ENCODE measurements at places on chromosomes 1 and 21. TPM values are rescaled to one million over a fixed set of nuclear protein-coding genes. Genes with fewer than 3 reads are reported as not detected.

- DNase-seq: no peak
Measured at GRCh38 chr1:51851882-51852396, 26.6 kb downstream of the NRDC start.

DNA sequence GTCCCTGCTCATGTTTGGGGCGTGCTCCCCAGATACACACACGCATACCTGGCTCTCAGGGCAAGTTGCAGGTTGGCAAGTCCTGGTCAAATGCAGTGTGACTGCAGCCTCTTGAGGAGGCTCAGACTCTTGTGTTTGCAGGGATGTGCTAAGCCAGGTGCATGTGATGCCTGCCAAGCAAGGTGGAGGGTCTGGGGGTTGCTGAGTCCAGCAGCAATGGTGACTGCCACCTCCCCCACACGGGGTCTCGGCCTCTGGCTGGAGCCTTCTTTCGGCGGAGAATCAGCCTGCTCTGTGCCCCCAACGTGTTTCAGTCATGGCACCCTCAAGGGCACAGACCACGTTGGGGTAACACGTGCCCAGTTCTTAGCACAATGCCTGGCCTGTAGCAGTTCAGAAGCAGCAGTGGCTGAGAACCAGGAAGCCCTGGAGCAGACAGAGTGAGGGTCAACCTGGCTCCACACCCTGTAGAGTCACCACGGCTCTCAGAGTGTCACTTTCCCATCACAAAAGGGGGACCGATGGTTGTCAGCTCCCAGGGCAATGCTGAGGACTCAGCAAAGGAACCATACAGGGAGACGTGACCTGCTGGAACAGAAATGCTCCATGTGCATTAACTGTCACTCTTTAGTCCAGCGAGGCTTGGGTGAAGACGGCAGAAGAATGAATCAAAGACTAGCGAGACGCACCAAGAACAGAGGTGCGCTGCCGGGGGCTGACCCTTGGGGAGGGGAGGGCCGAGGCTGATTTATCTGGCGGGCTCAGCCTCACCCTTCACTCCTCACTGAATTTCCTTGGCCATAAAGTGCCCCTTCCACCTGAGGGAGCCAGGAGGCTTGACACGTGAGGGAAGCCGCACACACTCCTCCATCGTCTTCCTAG, 109.0 kb downstream of the PGBD5 start:
- no peak for DNase-seq

DNA sequence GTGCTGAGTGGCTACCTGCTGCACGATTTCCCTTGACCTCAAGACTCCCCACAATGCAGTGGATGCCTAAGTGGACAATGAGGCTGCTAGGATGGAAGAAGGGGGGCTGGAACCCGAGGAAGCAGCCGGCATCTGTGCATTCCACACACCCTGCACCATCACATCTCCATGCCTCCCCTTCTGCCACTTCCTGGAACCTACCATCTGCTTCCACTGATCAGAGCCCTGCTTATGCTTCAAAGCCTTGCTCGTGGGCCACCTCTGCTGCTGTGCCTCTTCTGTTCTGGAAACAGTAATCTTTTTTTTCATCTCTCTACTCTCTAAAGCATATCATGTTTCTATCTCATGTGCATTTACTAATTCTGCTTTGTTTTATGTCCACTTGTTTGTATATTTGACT, 66.2 kb upstream of the WDR26 start:
- no peak for DNase-seq

DNA sequence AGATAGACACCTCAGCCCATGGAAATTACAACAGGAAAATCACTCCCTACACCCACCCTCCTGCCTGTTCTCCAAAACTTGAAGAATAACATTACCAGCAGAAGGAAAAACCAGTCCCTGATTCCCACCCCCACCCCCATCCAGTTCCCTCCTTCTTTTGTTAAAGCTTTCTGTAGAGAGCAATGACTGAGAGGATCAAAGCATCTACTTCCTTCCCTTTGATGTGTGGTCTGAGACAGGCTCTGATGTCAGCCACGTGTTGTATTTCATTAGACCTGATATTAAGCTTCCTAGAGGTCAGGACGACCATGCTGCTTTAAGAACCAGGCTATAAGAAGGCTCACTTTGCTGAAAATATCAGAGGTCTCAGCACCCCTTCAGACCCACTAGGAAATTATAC, 73.9 kb upstream of the HAO2 start:
- DNase-seq: no peak

- DNase-seq: no peak
Measured at GRCh38 chr1:45804669-45804969, 1.2 kb downstream of the MAST2 start.

DNA sequence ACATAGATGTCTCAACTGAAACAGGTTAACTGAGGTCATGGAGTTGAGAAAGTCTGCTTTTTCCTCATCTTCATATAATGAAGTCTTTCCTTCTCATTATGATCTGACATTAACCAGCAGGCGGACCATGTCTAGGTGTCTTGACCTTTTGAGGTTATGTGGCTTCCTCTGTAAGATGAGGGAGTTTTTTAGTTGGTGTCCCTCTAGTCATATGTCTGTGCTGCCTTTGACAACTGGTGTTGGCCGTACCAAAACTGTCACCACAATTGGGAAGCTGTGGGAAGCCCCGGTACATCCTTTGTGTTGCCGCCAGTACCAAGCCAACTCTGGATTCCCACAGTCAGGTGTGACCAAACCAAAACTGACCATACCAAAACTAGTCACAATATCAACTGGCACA, 105.1 kb downstream of the PBX1 start:
- no peak for DNase-seq

GRCh38 chr1:205809469-205809868, 3.5 kb downstream of the SLC41A1 start:
- DNase-seq: no peak

DNA sequence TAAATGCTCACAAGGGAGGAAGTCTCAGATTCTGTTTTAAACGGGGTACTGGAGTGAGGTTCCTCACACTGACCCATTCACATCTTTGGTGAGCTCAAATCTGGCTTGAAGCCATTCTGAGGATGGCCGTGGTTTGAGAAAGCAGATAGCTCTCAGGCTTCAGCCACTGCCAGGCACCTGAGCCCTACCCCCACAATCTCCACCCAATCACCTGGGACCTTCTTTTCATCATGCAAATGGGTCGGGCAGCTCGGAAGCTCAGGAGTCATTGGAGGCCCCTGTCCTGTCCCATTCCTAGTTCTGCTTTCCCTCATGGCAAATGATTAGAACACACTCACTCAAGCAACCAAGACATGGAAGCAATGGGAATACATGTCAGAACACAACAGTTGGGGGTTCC, 141.4 kb upstream of the ETS2 start:
- DNase-seq: no peak

DNA sequence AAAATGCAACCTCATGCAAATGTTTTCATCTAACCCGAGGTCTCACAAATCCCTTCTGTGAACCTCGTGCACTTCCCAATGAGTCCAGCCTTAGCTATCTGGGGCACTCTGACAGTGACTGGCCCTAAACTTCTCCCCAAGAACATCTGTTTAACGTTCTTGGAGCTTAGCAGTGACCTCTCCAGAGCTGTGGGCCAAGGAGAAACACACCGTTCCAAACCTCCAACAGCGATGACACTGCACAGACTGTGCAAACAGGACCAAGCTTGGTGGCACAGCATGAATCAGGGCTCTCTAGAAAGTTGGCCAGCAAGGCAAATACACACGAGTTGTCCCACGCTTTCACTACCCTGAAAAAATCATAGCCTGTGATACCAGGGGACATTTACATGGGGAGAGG, 15.8 kb downstream of the BEND5 start:
- DNase-seq: no peak

- no peak for DNase-seq
Measured at GRCh38 chr21:41972511-41973205, 18.8 kb upstream of the C2CD2 start.

GRCh38 chr1:97502360-97502759, 418.5 kb downstream of the DPYD start:
- no peak for DNase-seq

- no peak for DNase-seq
Measured at GRCh38 chr1:216216305-216216704, 206.9 kb downstream of the USH2A start.

DNA sequence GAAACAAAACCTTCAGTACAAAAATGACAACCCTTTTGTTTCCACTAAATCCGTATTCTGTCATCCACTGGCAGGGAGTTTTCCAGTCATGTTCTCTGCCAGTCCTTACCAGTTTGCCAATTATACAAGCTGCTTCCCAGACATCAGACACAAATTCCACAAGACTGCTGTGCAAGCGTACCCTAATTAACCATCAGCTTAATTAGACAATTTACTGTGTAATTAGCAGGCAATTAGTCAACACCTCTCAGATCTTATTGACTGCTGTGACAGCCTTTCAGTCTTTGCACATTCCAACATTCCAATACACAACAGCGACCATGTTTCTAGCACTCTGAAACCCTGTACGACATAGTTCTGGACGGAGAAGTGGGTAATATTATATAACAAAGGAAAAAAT, 420.1 kb downstream of the DPYD start:
- DNase-seq: no peak

- no peak for DNase-seq
Measured at GRCh38 chr1:46474570-46474969, 15.1 kb upstream of the DMBX1 start.

- DNase-seq: no peak
Measured at GRCh38 chr1:48858200-48858920, 81.7 kb upstream of the BEND5 start.

DNA sequence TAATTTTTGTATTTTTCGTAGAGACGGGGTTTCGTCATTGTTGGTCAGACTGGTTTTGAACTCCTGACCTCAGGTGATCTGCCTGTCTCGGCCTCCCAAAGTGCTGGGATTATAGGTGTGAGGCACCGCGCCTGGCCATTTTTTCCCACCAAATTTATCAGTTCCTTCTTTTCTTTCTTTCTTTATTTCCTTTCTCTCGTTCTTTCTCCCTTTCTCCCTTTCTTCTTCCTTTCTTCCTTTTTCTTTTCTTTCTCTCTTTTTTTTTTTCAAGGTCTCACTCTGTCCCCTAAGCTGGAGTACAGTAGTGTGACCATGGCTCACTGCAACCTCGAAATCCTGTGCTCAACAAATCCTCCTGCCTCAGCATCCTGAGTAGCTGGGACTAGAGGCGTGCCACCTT, 26.4 kb downstream of the MFSD2A start:
- no peak for DNase-seq

DNA sequence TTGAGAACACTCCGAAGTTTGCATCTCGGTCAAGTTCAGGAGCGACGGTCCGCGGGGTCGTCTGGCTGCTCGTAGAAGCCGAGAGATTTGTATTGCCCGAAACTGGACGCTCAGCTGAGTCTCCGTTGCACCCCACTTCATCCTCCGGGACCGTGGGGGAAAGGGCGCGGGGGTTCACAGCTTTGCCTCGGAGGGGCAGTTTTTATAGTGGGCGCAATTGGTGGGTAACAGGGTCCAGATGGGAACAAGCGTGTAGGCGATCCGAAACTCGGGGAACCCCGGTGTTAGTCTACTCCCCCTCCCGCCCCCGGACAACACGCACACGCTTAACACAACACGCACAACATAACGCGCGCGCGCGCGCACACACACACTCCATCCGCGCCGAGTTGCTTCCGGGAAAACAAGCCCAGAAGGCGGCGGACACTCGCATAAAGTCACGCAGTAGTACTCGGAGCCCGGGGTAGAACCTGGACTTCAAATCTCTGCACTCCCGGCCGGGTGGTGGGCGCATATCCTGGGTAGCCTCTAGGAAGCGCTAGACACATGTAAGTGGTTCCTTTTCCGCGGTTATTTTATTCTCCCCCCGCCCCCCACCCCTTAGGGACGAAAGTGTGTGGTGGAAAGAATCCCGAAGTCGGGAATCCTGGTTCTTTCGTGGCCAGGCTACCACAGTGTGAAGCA, 1.1 kb upstream of the JUN start:
- DNase-seq: peak; percentile 75

DNA sequence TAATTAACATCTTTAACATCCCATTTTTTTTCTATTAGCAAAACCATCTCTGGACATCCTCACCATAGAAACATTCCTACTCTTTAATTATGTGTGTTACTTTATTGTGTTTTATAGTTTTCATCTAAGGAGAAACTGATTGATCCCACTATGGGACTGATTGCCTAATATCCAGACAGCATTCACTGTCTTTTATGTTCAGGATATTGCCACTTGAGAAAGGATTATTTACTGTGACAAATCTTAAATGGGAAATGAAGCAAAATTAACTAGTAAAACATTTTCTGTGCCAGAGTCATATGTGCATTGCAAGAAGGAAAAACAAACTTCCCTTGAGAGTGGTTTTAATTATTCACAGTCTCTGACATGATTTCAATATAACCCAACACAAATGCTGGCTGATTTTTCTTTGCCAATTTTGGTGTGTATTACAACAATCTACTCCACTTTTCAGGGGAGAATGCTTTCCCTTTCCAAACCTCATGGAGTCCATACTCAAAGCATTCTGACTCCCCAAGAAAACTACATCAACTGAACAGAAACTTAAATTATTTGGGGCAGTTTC, 15.8 kb upstream of the RGS13 start:
- no peak for DNase-seq

DNA sequence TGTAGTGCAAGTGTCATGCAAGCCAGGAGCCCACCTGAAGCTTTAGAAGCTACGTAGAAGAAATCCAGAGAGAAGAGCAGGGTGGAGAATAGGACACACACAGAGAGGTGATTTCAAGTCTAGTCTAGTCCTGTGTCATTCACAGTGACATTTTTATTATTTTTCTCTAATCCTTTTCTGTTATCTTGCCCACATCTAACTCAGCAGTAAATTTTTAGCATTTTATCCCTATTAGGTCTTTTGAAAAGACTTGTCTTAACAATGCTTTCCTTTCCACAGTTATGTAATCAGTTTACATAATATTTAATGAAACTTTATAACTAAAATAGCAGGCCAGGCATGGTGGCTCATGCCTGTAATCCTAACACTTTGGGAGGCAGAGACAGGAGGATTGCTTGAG, 198.6 kb downstream of the ADGRL2 start:
- no peak for DNase-seq

The FLG gene
- polyA plus RNA-seq: 0.58 TPM

The DCLRE1B gene
- polyA plus RNA-seq: 5.6 TPM

The ARPC5 gene
- 84.6 TPM for polyA plus RNA-seq

The TESK2 gene
- polyA plus RNA-seq: 1.9 TPM

The LAMC2 gene
- polyA plus RNA-seq: 1.5 TPM

The SPRR2G gene
- polyA plus RNA-seq: not detected

The PTGS2 gene
- 1.3 TPM for polyA plus RNA-seq

The PADI4 gene
- 0.96 TPM for polyA plus RNA-seq

The LRRC53 gene
- polyA plus RNA-seq: not detected

The FBXO2 gene
- polyA plus RNA-seq: 0.32 TPM

Data from forelimb muscle (tissue), 1 donor.